ENCODE measurements at places on chromosomes 5 and 9.

- DNase-seq, result no peak
Observed at GRCh38 chr5:91243852-91244251, 139.3 kb downstream of the ARRDC3 start.

- no peak for DNase-seq
Observed at GRCh38 chr9:127793093-127793708, 7.4 kb downstream of the CDK9 start.

DNA sequence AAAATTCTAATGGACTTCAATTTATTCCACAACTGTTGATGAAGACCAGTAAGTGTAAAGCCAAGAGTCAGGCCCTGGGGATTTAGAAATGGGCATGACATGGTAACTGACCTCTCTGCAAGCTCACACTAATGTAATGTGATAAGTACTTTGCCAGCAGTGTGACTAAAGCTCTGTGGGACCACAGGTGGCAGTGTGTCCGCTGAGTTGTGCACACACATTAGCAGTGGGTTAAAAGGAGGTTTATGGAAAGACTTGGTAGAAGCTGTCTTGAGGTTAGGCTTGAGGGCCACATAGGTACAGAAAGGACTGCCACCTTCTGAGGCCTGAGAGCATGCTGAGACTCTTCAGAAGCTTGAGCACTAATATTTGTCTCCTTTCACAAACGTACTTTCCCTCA lies 67.6 kb downstream of the UBAP1 start:
- DNase-seq, result no peak

- no peak for DNase-seq
Observed at GRCh38 chr9:124889006-124889405, 27.1 kb downstream of the ARPC5L start.

- peak; percentile 24 for DNase-seq
Observed at GRCh38 chr9:68832861-68833518, 128.0 kb downstream of the PIP5K1B start.

- DNase-seq, result peak; percentile 89
Observed at GRCh38 chr5:172887692-172888091, 53.6 kb downstream of the ERGIC1 start.

- peak; percentile 62 for DNase-seq
Observed at GRCh38 chr5:77337686-77338085, 127.2 kb downstream of the PDE8B start.

GRCh38 chr9:92141144-92142129 lies 26.2 kb upstream of the SPTLC1 start:
- peak; percentile 30 for DNase-seq

- no peak for DNase-seq
Observed at GRCh38 chr5:150106674-150107426, 20.5 kb upstream of the CSF1R start.

DNA sequence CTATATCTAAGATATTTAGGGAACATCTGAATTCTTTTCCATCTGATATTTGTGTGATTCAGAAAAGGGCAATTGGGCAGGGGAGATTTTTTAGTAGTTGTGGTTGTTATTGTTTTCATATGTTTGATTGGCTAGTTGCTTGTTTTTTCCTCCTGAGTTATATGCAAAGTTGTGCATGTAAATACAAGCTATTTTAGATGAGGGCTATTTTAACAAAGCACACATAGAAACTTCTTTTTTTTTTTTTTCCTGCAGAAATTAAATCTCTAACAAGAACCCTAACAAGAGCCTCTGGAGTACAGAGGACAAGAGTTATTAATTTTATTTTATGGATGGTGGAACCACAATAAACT lies 559.1 kb downstream of the CETN3 start:
- no peak for DNase-seq

GRCh38 chr9:112063151-112063550 lies 111.9 kb downstream of the SUSD1 start:
- no peak for DNase-seq

DNA sequence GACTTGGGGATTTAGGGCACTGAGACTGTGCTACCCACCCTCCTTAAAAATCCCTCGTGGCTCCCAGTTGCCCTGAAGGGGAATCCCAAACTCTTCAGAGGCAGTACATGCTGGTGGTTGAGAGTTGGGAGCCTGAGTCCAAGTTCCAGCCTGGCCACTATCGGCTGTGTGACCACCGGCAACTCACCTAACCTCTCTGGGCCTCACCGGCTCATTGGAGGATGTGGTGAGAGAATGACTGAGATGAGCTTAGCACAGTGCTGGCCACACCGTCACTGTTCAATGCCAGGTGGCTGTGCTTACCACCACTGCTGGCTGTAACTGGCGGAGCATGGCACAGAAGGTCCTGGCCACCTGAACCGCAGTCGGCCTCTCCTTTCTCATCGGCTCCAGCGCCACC lies 200.2 kb downstream of the C9orf50 start:
- no peak for DNase-seq

GRCh38 chr5:171575808-171576207 lies 156.4 kb downstream of the FGF18 start:
- no peak for DNase-seq

DNA sequence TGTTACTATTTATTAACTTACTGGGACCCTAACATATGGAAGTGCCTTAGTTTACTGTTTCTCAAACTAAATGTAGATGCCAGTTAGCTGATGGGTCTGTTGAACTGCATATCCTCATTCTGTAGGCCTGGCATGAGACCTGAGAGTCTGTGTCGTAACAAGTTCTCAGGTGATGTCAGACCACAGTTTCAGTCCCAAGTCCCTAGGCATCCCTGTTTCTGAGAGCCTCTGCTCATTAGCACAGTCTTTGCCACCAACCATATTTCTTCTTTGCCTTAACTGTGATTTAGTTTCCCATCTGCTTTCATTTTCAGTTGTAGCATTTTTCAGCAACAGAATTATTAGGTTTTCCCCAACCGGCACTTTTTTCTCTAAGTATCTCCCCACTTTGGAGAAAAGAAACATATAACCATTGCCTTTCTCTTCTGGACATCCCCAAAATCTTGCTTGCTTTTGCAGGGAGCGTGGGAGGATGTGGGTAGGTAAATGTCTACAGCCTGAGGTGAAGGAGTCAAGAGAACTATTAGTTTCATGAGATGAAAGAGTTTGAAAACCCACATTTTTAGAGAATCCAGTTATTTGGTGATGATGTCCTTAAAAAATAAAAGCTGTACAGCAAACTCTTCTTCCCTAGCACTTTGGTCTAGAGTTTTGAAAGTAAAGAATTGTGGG lies 74.6 kb downstream of the NUDT12 start:
- no peak for DNase-seq

GRCh38 chr9:16023446-16023845 lies 470.6 kb downstream of the CCDC171 start:
- no peak for DNase-seq

DNA sequence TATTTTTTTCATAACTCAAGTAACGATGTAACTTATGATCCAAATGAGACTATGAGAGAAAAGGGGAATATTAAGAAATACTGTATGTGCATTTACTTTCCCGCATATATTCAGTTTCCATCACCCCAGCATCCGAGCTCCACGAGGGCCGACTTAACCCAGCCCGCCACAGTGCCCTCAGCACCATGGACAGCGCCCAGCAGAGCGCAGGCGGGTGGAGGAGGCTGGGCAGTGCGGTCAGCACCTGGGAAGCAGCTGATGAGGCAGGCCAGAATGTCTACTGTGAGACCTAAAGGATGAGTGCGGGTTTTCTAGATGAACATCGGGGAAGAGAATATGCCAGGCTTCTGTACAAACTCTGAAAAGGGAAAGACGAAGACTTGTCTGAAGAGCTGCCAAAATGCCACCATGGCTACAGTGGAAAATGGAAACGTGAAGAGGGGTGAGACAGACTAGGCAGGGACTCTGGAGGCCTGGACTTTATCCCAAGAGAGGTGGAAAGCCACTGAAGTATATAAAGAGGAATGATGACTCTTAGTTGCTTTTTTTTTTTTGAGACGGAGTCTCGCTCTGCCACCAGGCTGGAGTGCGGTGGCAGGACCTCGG lies 34.5 kb upstream of the MED27 start:
- DNase-seq, result peak; percentile 58

DNA sequence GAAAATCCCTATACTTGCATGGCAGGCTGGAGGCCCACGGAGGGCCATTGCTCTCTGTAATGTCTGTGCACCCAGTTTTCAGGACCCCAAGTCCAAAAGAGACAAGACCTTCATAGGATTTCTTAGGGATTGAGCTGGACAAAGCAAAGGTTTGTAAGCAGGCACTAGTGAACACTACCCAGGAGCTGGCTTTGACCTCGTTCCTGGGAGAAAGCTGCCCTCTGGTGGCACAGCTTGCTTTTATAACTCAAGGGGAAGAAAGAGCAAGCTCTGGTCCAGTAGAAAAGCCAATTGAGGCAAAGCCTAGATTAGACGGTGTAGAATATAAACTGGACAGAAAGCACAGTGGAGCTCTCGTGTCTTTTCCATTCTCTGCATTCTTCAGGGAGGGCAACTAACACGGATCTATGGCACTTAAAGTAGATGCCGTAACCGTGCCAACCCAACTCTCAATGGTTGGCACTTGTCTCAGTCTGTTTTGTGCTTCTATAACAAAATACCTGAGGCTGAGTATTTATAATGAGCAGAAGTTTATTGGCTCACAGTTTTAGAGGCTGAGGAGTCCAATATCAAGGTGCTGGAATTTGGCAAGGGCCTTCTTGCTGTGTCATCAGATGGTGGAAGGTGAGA lies 7.9 kb downstream of the GABRP start:
- DNase-seq, result peak; percentile 77

DNA sequence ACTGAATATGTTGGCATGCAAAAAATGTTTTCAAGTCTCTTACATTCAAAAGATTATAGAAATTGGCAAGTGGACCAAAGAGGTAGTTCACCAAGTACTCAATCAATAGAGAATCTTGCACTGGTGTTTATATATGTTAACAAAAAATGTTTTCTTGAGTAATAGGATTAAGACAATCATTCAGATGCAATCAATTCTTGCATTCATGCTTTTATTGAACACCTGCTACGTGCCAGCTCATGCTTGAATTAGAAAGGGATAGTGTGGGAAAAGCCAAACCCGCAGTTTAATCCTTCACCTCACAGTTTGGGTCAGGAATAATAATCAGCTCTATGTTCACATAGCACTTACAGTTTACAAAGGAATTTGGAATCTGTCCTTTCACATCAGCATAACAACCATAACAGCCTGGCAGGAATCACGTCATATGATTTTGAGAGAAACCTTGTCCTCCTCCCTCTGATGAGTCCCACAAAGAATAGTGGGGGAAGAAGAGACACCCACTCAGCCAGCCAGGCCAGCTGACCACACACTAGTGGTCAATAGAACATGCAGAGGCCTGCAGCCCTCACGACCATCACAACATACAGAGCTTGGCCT lies 36.8 kb upstream of the FRRS1L start:
- DNase-seq, result no peak

DNA sequence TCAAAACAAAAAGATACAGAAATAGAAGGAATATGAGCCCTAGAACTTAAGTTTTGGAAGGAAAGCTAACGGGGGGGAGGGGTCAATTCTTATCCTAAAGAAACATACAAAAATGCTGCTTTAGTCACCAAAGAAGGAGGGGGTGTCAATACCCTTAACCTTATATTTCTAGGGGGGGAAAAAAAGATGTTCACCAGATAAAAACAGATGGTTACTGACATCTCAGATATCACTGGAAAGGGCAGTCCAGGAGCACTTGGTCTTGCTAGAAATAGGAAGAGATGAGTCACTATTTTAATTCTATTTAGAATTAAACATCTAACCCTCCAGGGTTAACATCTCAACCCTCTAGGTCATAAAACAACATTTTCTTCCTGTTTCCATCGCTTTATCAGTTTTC lies 1.7 kb downstream of the DIAPH1 start:
- DNase-seq, result no peak

DNA sequence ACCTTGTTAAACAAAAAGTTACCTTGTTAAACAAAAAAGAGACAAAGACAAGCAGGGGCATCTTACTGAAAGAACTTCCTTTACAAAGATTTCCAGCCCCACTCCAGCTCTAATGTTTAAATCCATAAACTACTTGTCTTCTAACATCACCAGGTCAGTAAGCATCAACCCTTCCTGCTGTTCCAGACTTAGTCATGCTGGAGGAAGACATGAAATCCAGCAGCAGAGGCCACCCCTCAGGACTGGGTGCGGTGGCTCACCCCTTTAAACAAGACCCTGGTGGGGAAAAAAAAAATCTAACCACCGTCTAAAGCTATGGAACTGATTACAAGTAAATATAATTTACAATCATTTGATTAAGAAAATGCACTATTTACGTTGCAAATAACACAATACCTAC lies 9.1 kb downstream of the PDCL start:
- no peak for DNase-seq

DNA sequence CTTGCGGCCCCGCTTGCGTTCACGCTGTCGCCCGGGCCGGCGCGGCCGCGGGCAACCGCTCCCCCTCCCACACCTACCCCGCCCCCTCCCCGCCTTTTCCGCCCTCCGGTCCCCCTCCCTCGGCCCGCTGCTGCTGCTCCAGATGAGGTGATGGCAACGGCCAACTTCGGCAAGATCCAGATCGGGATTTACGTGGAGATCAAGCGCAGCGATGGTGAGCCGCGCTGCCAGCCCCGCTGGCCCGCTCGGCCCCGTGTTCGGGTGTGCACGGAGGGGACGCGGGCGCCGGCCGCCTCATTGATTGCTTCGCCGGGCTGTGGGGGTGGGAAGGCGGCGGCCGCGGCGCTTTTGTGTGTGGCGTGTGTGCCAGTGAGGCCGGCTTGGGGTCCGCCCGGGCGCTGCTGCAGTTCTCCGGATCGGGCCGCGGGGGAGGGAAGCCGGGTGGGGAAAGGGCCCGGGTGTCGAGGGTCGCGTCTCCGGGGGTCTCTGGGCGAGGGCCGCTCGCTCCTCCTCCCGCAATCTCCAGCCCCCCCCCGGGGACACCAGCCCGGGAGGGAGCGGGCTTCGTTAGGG lies 403 bp downstream of the KIF2A start:
- peak; percentile 86 for DNase-seq

DNA sequence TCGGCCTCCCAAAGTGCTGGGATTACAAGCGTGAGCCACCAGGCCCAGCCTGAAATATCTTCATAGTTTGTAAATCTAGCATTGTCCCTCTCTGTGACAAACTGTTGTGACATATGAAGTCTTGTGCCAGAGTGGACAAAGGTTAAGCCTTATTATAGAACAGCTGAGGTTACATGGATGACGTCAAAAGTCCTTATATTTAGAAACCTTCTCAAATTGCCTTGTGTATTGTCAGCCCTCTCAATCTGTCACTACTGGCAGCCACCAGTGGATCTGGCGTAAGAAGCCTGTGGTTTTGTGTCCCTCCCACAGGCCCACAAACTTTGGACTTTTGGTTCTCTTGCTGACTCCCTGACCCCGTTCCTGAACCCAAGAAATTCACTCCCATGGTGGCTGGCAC lies 79.4 kb upstream of the CCDC112 start:
- no peak for DNase-seq

DNA sequence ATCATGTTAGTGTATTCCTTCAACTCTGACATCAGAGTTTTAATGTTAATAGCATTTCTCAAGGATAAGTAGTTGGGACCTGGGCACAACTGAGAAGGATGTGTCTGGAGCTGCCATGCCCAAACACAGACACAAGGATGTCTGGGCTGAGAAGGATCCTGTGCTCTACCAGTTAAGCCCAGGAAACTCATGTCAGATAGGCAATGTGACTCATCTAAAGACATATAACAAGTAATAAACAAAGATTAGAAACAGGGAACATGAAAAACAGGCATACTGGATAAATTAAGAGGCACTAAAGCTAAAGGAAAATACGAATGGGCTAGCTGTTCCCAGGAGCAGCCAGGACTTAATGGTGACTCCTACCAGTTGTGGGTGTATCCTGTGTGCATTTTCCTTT lies 9.1 kb upstream of the EGFLAM start:
- DNase-seq, result peak; percentile 73
